GOT3 (cell line): ENCODE measurements at places on chromosomes 1 and 21.

- DNase-seq: no peak
Measured at GRCh38 chr1:246144931-246145330, 362.1 kb downstream of the SMYD3 start.

DNA sequence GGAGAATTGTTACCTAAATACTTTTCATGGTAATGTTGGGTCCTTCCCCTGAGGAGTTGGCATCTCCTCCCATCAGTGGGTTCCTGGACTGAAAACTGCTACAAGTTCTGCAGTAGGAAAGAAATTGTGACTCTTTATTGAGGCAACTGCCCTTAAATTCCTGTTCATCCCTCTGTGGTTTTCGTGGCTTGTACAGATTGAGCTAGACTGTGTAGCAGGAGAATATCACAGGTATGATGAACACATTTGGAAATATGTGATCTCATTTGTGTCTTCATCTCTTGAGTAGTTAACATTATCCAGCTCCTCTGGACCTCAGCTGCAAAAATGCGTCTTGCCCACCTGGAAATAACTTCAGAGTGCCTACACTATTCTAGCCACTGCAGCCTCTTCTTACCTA, 390.6 kb downstream of the PTPRC start:
- DNase-seq: no peak

- no peak for DNase-seq
Measured at GRCh38 chr1:15329104-15329820, 80.4 kb upstream of the EFHD2 start.

- no peak for DNase-seq
Measured at GRCh38 chr1:183583466-183583865, 6.8 kb downstream of the NCF2 start.

- DNase-seq: no peak
Measured at GRCh38 chr21:41833497-41834115, 45.5 kb downstream of the PRDM15 start.

DNA sequence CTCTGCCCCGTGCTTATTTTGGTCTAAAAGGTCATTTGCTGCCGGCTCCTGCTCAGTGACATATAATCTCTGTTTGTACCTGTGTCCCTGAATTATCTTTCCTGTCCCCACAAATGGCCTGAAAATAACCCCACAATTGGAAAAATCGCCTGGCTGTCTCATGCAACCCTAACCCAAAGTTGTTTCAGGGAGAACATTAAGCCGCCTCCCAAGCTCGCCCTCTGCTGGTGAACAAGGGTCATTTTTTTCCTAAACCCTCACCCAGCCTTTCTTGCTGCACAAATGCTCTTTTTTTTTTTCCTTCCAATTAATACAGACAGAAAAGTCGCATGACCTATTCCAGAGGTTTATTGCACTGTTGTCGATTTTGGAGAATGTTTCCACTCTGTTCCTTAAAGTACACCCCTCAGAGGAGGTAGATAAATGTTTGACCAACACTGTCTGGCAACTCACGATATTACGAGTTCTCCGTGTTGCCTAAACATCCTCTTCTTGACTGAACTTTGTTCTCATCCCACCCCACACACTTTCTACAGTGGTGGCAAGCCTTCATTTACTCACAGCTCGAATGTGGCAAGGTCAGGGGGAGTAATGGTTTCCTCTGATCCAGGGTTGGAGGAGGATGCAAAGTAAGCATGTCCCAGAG, 148.7 kb downstream of the ZZZ3 start:
- DNase-seq: no peak

DNA sequence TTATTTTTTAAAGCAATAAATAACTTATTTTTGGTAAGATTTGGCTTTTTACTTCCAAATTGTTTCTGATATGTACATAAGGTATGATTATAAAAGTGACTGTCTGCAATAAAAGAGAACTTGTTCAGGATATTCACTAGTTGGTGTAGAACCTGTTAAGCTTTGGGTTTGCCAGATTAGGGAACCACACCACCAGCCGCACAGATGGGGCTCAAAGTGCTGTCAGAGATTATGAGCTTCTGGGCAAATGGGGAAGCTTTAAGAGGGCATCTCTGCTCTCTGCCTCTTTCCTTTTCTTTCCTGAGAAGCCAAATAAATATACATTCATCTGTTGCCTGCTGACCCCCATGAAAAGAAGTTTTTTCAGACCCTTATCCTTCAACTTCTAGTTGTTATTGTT, 25.4 kb downstream of the IVNS1ABP start:
- no peak for DNase-seq

- no peak for DNase-seq
Measured at GRCh38 chr1:20301463-20302107, 10.9 kb downstream of the VWA5B1 start.
